Activated T-helper 17 cell treated with anti-CD3 and anti-CD28 coated beads, Interleukin-2, amount 50 U/mL, for 72 hours (primary cell): ENCODE measurements at places on chromosomes 1 and 21. TPM values are rescaled to one million over a fixed set of nuclear protein-coding genes. Genes with fewer than 3 reads are reported as not detected.

Gene SEC16B
- total RNA-seq, result not detected

GRCh38 chr21:15164678-15165303, 100.0 kb upstream of the NRIP1 start:
- ATAC-seq, result no peak

- no peak for ATAC-seq
These were observed 8.7 kb upstream of the MAP3K7CL start for GRCh38 chr21:29121759-29122158.

GRCh38 chr1:173608503-173609216, 5.8 kb upstream of the SLC9C2 start:
- ATAC-seq, result no peak

GRCh38 chr1:92764116-92764515, 20.8 kb downstream of the EVI5 start:
- ATAC-seq, result no peak

DNA sequence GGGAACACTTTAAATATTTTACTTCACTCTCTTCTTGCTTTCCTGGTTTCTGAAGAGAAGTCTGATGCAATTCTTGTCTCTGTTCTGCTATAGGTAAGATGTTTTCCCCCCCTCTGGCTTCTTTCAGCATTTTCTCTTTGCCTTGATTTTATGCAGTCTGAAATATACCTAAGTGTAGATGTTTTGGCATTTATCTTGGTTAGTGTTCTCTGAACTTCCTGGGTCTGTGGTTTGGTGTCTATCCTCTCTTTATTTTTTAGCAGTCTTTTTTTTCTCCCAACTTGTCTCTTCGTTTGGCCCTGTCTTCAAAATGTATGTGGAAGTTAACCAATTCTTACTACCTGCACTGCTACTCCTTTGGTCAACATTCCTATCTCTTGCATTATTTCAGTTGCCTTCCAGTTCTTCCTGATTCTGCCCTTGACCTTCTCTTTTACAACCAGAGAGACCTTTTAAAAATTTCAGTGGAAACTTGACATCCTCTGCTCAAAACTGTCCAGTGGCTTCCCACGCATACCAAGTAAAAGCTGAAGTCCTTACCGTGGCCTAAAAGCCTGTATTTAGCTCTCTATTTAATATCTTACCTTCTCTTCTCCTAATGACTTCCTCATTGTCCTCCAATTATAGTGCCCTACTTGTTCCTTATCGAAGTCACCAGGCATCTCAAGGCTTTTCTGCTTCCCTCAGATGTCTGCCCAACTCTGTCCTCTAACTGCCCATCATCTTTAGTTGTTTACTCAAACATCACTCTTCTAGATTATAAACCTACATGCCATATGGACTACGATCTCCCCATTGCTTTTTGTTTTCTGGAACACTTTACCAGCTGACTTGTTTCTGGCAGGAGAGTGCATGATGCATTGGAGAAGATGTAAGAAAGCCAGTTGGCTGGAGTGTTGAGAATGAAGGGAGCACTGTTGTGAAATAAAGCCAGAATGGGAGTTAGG, 40.9 kb downstream of the RAP1A start:
- no peak for ATAC-seq

DNA sequence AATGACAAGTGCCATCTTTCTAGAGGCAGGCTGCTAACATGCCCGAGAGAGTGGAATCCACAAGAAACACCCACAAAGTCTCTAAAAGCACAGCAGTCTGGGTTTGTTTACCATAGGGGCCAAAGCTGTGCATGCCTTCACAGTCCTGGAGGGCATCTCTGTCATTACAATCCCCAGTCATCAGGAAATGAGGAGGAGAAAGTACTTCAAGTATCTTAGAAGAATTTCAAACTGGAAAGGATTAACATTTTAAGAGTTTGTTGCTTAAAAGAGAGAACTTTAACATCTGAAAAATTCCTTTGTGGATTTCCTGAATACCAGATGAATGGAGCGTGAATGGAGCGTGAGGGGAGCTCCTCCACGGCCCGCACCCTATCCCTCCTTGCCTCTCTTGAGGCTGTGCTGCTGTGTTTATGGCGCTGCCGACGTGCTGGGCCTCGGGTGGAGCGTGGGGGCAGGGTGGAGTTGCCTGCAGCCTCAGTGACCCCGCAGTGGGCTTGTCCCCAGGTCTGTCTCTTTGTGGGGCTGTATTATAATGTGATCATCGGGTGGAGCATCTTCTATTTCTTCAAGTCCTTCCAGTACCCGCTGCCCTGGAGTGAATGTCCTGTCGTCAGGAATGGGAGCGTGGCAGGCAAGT, 23.3 kb downstream of the SLC6A17 start:
- ATAC-seq, result no peak

Gene ATP5PO
- 203 TPM for total RNA-seq

Gene UBASH3A
- total RNA-seq, result 28.3 TPM

Gene ETNK2
- 0.35 TPM for total RNA-seq

DNA sequence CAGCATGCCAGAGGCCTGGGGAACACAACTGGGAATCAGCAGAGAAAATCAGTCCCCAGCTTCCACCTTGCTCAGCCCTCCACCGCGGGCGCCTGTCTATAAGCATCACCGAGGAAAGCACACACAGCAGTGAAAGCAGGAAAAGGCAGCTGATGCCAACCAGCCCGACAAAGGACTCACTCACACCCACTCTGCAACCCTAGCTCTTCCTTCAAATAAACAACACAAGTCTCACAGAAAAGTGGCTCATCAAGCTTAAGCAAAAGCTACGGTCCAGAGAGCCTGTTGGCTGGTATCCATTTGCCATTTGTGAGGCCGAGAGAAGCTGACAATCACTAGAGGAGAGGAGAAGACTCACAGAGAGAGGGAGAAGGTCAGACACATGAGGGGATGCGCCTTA, 27.1 kb downstream of the MRAP start:
- no peak for ATAC-seq

Gene ADGRL4
- total RNA-seq, result not detected

Gene GJA9
- not detected for total RNA-seq

DNA sequence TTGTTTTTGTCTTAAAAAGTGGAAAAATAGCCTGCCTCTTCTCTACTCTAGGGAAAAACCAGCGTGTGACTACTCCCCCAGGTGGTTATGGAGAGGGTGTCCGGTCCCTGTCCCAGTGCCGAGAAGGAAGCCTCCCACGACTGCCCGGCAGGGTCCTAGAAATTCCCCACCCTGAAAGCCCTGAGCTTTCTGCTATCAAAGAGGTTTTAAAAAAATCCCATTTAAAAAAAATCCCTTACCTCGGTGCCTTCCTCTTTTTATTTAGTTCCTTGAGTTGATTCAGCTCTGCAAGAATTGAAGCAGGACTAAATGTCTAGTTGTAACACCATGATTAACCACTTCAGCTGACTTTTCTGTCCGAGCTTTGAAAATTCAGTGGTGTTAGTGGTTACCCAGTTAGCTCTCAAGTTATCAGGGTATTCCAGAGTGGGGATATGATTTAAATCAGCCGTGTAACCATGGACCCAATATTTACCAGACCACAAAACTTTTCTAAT, 35.0 kb upstream of the TDRD10 start:
- ATAC-seq, result peak; percentile 40

DNA sequence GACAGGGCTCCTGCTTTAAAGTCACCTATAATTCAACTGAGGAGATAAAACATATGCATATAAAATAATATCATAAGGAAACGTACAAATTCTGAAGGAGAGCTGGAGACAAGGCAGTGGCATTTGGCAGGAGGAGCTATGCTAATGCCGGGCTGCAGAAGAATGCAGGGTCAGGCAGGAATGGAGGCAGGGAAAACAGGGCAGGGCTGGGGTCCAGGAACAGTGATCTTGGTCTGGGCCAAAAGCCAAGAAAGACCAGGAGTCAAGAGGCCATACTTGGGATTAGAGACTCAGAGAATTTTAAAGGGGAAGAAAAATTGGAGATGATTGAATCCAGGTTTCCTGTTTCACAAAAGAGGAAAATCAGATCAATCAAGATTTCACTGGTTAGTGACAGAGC, 20.0 kb upstream of the BRDT start:
- ATAC-seq, result no peak

Gene GNG12
- 0.13 TPM for total RNA-seq

DNA sequence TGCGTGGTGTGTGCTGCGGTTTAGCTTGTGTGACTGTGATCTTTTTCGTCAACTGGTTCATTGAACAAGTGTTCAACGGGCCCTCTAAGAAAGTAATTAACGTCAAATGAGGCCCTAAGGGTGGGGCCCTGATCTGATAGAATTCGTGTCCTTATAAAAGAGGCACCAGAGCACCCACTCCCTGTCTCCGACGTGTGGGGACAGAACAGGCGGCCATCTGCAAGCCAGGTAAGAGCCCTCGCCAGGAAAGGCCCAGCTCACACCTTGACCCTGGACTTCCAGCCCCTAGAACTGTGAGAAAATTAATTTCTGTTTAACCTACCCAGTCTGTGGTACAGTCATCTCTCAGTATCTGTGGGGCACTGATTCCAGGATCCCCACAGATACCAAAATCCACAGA, 20.4 kb upstream of the SAMD11 start:
- ATAC-seq, result no peak

Gene FCMR
- total RNA-seq, result 22.7 TPM

Gene CSF1
- total RNA-seq, result 95.4 TPM

GRCh38 chr1:32040711-32041110, 27.0 kb downstream of the KHDRBS1 start:
- no peak for ATAC-seq

DNA sequence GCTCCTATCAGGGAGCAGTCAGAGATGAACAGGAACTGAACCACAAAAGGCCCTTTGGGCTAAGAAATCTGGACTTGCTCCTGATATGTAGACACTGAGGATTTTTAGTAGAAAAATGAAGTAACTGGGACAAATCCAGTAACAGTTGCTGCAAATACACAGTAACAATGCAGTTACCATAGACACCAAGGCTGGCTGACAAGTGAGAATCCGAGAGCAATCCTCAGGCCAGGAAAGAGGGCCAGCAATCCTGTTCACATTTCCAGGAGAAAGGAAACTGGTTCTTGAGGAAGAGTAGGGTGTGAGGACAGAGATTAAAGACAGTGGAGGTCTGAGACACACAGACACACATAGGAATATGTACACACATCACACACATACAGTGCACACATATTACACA, 9.3 kb upstream of the LORICRIN start:
- ATAC-seq, result no peak

Gene SPRR4
- total RNA-seq, result not detected

GRCh38 chr1:93296555-93297154, 49.1 kb upstream of the DR1 start:
- ATAC-seq, result no peak

Gene LHX8
- not detected for total RNA-seq

- no peak for ATAC-seq
These were observed 7.1 kb downstream of the FHL3 start for GRCh38 chr1:37998089-37998808.

DNA sequence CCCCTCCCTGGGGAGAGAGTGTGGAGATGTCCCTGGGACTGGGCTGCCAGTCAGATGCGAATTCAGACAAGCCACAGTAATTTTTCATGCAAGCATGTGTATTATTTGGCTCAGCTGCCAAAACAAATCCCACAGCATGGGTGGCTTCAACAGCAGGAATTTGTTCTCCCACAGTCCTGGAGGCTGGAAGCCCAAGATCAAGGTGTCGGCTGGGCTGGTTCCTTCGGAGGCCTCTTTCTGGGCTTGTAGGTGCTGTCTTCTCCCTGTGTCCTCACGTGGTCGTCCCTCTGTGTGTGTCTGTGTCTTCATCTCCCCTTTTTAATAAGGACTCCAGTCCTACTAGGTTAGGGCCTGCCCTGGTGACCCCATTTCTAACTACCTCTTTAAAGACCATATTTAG, 91.9 kb upstream of the ACTRT2 start:
- no peak for ATAC-seq

Gene PPM1J
- 0.30 TPM for total RNA-seq

GRCh38 chr21:46219591-46220239, 8.9 kb downstream of the LSS start:
- no peak for ATAC-seq

DNA sequence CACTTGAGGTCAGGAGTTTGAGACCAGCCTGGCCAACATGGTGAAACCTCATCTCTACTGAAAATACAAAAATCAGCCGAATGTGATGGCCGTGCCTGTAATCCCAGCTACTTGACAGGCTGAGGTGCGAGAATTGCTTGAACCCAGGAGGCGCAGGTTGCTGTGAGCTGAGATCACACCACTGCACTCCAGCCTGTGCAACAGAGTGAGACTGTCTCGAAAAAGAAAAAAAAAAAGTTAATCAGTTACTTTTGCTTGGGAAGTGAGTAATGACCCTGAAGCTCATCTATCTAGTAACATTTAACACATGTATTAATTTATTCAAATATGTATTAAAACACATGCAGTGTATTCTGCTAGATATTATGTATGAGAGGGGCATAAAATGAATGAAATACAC, 49.4 kb downstream of the ZNF326 start:
- ATAC-seq, result no peak

GRCh38 chr1:99829269-99829668, 20.9 kb upstream of the AGL start:
- ATAC-seq, result no peak

GRCh38 chr1:237507005-237507404, 383.7 kb downstream of the ZP4 start:
- peak; percentile 80 for ATAC-seq

Gene SLC35F3
- 1.5 TPM for total RNA-seq

GRCh38 chr1:143689781-143690180, 282.0 kb downstream of the FAM72C start:
- no peak for ATAC-seq
